ENCODE measurements at places on chromosomes 7 and 10.

DNA sequence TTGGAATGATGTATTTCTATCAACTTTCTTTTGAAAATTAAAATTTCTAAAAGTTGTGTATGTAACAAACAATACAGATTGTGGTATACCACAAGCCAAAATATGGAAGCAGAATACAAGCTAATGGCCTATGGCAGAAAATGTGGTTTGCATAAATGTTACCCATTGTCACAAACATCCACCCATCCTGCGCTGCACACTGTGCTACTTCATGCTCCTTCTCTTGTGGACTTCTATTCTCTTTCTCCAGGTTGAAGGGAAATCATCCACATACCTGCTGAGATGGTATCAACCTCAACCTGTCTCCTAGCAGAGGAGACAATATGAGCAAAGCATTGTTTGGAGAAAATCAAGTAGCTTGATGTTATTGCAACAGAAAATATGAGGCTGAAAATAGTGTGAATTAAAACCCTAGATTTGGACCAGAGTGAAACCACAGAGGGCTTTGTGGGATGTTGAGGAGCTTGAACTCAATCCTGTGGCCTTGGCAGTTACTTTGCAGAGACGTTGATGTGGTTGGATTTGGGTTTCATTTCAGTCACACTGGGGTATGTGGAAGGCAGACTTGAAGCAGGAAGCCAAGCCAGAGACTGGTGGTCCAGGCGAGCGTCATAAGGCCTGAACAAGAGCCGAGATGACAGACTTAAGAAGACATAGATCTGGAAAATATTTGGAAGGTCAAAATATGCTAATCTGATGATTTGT lies 63.8 kb downstream of the ICA1 start:
- no peak for DNase-seq

- DNase-seq = no peak
Measured at GRCh38 chr10:95456516-95456915, 104.7 kb downstream of the SORBS1 start.

DNA sequence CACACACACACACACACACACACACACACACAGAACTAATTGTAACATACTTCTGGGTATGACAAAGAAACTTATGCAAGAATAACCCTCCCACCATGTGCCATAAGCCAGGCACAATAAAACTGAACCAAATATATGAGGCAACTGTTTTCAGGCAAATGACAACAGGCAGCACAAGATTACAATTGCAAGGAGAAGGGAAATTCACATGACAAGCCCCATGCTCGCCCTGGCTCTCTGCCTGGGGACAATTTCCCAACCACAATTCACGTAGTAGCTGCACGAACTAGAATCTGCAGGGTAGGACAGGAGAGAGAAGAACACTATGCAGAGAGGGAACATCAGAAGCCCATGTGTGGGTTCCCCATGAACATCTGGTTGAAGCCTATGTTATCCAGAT lies 143.3 kb downstream of the CALN1 start:
- no peak for DNase-seq

- no peak for DNase-seq
Measured at GRCh38 chr7:138565071-138565450, 105.0 kb downstream of the TRIM24 start.

GRCh38 chr10:74934100-74934812 lies 107.9 kb downstream of the KAT6B start:
- DNase-seq = no peak

- DNase-seq = no peak
Measured at GRCh38 chr10:62083412-62084267, 182.1 kb downstream of the ARID5B start.

GRCh38 chr10:17212802-17213221 lies 11.3 kb upstream of the TRDMT1 start:
- DNase-seq = no peak
